ENCODE measurements at places on chromosomes 2 and 18.

GRCh38 chr2:14572633-14573032 is 59.9 kb upstream of the LRATD1 start:
- no peak for DNase-seq

DNA sequence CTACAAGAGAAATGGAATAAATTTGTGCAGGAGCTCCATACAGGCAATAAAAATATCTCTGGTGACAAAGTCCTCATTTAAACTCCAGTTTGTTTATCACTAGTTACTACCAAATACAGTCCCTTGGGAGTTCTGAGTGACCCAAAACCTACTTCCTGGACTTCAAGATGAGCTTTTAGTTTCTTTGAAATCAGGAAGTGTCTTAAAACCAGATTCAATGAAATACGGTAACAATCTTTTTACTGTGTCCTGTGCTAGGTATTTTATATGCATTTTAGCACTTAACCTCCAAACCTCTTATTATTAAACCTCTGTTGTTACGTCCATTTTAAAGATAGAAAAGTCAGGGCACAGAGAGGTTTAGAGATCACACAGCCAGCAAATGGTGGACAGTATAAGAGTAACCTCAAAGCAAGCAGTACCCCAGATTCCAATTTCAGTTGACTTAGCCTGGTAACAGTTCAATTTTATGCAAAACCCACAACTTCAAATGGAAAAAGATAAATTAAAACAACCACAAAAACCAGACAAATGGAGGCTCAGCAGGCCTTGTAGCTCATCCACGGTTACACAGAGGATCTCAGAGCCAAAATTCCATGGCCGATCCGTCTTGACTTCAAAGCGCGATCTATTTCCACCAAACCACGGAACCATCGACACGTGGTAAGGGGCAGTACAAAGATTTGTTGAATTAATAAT is 1.3 kb upstream of the KCMF1 start:
- peak; percentile 31 for DNase-seq

- DNase-seq: no peak
Observed at GRCh38 chr2:158882297-158882696, 86.1 kb upstream of the TANC1 start.

GRCh38 chr2:232239951-232240681 is 138.4 kb upstream of the ALPP start:
- no peak for DNase-seq

DNA sequence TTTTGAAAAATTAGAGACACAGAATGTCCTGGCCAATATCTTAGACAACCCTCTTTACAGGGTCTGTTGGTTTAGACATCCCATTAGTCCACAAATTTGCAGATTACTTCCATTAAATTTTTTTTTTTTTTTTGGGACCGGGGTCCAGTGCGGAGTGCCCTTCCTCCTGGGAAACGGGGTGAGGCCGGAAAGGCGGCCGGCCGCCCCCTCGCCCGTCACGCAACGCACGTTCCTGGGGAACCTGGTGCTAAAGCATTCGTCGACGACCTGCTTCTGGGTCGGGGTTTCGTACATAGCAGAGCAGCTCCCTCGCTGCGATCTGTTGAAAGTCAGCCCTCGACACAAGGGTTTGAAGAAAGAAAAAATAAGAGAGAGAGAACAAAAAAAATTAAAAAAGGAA is 21.5 kb upstream of the RBFA start:
- DNase-seq: no peak

GRCh38 chr2:53877556-53877955 is 17.8 kb upstream of the GPR75 start:
- no peak for DNase-seq

GRCh38 chr2:104388296-104388695 is 465.6 kb upstream of the POU3F3 start:
- no peak for DNase-seq

GRCh38 chr2:129754421-129754820 is 225.0 kb upstream of the RAB6C start:
- DNase-seq: no peak

GRCh38 chr2:180715044-180715443 is 265.4 kb upstream of the UBE2E3 start:
- no peak for DNase-seq

GRCh38 chr2:54384301-54385203 is 71.6 kb upstream of the SPTBN1 start:
- DNase-seq: no peak

DNA sequence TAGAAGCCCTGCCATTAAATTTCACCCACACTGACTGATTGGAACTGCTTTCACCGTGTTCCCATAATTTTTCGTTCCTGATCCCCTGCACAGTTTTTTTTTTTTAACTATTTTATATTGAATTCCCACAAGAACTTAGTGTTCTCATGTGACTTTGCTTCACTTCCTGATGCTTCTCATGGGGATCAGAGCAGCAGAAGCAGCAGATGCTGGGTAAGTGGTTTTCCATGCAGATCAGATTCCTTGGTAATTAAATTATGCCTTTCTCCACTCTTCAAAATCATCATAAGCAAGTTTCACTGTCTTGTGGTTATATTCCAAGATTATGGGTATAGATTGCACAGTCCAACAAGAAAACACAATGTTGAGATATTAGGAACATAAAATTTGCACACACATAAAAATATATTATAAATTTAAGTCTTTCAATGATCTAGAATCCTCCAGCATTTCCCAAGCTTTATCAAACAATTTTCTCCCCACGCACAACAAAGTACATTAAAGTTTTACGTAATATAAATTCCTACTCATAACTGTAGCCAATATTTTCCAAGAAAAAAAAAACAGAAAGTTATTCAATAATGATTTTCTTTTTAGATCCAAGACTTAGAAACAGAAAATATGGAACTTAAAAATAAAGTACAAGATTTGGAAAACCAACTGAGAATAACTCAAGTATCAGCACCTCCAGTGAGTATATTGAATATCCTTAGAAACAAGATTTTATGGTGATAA is 277.9 kb downstream of the GULP1 start:
- no peak for DNase-seq

Data from GM06990 (cell line).